Stimulated activated CD4-positive, alpha-beta T cell treated with anti-CD3 and anti-CD28 coated beads, Interleukin-4, amount 100 ng/mL, for 48 hours (primary cell): ENCODE measurements at places on chromosomes 7 and 10.

- DNase-seq = peak; percentile 22
These were observed 27.7 kb downstream of the ZNF775 start for GRCh38 chr7:150406567-150407421.

- DNase-seq = no peak
These were observed 53.2 kb downstream of the WDFY4 start for GRCh38 chr10:48737886-48738285.

GRCh38 chr7:20783700-20784387 lies 2.8 kb downstream of the SP8 start:
- no peak for DNase-seq

DNA sequence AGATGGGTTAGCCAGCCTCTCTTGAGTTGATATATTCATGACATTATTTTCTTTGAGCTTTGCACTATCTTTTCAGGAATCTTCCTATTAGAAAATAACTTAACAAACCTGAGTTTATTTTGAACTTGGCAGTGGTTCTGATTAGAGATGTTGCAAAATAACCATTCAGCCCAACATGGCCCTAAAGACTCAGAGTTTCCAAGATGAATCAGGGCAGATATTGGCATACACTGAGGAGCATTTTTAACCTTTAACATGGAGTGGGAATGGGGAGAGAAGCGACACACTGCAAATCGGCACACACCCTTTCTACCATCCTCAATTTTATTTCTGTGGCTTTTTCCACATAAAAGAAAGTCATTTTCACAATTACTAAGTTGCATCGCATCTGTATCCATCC lies 190.8 kb downstream of the TRIL start:
- DNase-seq = no peak

GRCh38 chr7:1591396-1591795 lies 21.6 kb upstream of the PSMG3 start:
- no peak for DNase-seq

DNA sequence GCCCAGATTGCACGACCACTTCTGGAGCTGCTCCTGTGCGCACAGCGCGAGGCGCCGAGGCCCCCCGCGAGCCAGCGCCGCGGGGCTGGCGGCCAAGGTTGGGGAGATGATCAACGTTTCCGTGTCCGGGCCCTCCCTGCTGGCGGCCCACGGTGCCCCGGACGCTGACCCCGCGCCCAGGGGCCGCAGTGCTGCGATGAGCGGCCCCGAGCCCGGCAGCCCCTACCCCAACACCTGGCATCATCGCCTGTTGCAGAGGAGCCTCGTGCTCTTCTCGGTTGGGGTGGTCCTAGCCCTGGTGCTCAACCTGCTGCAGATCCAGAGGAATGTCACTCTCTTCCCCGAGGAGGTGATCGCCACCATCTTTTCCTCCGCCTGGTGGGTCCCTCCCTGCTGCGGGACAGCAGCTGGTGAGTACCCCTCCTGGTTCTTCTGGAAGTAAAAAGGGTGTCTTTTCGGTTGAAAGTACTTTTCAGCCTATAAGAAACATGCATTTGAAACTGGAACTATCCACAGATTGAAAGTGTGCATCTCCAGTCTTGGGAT lies 683 bp downstream of the INSIG1 start:
- no peak for DNase-seq

GRCh38 chr10:14523286-14523685 lies 192.6 kb upstream of the FRMD4A start:
- DNase-seq = no peak

GRCh38 chr7:102042016-102042656 lies 224.7 kb downstream of the CUX1 start:
- no peak for DNase-seq

GRCh38 chr10:112852306-112852705 lies 97.7 kb upstream of the TCF7L2 start:
- no peak for DNase-seq

DNA sequence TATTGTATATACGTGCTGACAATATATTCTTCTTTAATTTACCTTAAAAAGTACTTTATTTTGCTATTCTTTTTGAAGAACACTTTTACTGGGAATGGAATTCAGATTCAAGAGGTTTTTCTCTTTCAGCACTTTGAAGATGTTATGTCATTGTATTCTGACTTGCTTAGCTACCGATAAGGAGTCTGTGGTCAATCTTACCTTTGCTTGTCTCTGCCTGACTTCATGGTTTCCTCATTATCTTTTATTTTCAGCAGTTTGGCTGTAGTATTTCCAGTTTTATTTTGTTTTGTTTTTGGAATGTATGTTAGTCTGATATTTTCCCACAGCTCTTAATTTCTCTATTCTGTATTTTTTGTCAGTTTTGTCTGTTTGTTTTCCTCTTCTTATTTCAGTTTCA lies 187.9 kb upstream of the SMIM30 start:
- no peak for DNase-seq

DNA sequence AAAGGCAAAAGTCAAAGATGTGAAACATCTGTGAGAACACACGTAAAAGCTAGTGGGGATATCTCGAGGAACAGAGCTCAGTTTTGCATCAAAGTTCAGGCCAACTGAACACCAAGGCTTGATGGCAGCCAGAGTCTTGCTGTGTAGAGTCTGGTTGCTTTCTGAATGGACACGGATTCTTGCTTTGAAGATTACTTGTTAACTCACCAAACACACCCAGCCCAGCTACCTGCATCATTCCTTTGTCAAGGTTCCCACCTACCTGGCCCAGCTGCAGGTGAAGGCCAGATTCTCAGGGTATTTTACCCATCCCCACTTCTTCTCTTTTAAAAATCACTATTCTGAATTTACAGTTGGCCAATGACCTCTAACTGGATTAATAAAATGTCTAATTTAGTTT lies 174.4 kb upstream of the PHYHIPL start:
- DNase-seq = no peak

GRCh38 chr10:58625070-58625469 lies 112.4 kb downstream of the BICC1 start:
- no peak for DNase-seq

DNA sequence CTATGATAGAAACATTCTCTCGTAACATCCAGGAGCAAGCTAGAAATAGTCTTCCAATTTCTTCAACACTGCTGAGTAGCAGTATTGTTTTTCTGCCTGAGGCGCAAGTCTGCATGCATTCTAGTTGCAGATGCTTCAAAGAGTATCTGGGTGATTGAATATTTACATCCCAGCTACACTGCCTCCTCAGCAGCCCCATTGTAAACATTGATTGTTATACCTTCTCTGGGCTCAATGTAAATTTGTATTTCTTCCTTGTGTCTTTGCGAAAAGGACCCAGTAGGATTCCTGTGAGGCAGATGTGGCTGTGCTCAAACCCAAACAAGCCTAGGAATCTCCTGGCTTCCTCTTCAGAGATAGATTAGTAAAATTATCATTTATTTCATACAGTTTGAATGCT lies 320.7 kb downstream of the CDC14C start:
- no peak for DNase-seq

GRCh38 chr10:18505456-18506118 lies 145.8 kb downstream of the NSUN6 start:
- DNase-seq = no peak

DNA sequence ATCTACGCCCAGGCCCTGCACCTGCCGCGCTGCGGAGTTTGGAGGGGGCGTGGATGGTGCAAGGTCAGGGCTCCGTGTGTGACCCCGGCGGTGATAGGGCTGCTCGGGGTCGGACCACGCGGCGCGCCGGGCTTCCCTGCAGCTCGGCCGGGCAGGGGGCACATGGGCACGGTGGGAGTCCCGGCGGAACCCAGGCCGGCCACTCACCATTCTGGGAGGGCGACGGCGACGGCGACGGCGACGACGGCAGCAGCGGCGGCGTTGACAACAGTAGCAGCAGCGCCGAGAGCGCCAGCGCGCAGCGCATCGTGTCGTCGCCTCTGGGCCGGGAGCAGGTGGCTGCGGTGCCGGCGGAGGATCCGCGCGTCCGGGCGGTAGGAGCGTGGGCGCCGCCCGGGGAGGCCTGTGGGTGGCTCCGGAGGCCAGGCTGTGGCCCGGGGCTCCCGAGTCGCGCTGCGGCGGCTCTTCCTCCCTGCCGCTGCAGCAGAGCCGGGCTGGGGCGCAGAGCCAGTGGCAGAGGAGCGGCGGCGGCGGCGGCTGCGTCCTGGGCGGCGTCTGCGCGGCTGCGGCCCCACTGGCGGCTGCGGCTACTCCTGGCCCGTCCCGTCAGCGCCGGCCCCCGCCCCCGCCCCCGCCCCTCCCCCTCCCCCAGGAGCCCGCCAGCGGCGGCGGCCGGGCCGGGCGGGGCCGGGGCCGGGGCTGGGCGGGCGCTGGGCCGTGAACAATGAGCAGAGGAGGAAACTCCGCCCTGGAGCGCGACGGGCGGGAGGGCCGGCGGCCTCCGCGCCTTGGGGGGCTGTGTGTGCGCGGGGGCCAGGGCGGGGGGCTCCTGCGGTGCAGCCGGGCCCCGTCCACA lies at the start of gene PODXL:
TSS of gene PODXL (minus strand) at position 576 of the 856 bp plus-strand sequence. CDS start at position 307, 269 bp downstream.
- peak; percentile 35 for DNase-seq

- no peak for DNase-seq
These were observed 8.0 kb upstream of the PWWP2B start for GRCh38 chr10:132388891-132389432.

DNA sequence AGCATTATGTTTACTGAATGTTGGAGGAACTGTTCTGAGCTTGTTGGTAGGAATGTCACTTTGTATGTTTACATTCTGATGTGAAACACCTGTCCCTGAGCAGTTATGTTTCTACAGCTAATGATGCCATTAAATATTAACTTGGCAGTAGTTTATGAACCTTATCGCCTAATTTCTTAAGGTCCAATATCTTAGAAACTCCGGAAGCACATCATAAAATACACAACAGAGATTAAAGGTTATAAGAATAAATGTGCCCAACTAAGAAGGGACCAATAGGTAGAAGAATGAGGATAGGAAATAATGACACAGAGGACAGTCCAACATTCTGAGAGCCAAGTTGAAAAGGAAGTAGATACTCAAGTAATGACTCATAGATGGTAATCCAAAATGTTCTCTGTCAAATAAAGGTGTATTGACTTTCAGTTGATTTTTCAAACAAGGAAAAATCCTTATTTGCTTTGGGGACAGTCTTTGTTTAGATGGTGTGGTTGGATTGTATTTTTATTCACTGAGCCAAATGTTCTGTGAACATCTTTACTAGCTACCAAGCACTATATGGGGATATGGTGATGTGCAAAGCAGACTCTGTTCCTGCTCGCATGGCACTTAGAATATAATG lies 31.9 kb downstream of the LCOR start:
- DNase-seq = no peak

GRCh38 chr10:125928928-125929585 lies 32.7 kb downstream of the FANK1 start:
- DNase-seq = no peak

DNA sequence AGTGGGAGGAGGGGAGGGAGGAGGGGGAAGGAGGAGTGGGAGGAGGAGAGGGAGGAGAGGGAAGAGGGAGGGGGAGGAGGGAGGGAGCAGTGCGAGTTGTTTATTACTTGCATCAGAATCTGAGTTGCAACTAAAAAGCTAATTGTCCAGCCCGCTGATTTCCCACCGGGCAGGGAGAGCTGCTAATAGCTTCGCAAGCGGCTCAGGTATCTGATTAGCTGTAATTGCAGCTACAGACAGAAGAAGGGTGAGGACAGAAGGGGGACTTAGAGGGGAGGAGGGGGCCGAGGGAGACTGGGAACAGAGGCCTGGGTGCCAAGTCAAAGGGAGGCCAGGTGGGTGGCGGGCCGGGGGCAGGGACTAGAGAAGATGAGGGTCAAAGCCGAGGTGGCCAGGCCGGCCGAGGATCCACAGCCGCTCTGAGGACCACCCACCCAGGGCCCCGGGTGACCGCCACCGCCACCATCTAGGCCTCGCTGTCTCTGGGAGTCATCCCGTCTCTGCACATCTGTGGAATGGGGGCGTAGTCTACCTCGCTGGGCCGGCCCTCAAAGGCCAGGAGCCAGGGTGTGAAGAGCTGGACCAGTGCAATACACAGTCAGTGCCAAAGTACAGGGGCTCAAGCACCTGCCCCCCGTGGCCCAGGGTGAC lies 54.2 kb downstream of the MICALL2 start:
- DNase-seq = no peak

DNA sequence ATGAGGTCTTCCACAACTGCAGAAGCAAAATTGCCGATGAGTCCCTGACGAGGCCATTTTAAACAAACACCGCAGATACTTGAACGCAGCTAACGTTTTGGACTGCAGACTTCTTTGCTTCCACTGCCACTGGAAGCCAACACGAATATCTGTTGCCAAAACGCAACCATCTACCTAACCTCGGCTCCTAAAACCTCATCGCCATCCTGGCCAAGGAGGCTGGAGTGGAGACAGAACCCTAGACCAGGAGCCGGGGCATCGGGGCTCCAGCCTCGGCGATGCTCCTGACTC lies 493 bp downstream of the WDR91 start:
- DNase-seq = peak; percentile 4

DNA sequence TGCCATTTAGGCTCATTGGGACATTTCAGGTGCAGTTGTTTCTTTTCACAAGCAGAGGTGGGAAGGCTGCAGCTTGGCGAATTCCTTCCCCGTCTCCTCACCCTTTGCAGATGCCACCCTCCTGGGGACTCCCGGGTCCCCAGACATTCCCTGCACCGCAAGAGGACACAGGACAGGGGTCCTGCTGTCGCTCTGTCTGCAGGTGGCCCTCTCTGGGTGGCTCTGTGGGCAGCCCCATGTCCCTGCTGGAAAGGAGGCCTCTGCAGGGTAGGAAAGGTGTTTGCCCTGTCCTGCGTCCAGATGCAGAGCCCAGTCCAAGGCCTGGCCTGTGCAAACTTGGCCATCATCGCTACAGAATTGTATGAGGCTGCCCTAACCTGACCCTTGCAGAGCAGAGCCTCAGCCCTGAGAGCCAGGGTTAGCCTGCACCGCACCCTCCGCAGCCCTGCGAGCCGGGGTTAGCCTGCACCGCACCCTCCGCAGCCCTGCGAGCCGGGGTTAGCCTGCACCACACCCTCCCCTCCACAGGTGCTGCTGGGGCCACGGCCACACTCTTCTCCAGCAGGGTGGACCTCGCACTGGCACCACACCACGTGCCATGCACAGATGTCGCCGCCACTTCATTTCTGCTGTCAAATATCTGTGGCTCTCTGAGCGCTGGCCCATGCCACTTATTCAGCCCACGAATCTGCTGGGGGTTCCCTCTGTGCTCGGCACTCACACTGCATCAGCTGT lies 61.0 kb downstream of the CFAP46 start:
- no peak for DNase-seq

GRCh38 chr7:77447616-77448015 lies 31.5 kb upstream of the GSAP start:
- DNase-seq = no peak

- no peak for DNase-seq
These were observed 115.1 kb upstream of the ANTXRL start for GRCh38 chr10:46171661-46172060.
